ENCODE measurements at places on chromosomes 16 and 17.

DNA sequence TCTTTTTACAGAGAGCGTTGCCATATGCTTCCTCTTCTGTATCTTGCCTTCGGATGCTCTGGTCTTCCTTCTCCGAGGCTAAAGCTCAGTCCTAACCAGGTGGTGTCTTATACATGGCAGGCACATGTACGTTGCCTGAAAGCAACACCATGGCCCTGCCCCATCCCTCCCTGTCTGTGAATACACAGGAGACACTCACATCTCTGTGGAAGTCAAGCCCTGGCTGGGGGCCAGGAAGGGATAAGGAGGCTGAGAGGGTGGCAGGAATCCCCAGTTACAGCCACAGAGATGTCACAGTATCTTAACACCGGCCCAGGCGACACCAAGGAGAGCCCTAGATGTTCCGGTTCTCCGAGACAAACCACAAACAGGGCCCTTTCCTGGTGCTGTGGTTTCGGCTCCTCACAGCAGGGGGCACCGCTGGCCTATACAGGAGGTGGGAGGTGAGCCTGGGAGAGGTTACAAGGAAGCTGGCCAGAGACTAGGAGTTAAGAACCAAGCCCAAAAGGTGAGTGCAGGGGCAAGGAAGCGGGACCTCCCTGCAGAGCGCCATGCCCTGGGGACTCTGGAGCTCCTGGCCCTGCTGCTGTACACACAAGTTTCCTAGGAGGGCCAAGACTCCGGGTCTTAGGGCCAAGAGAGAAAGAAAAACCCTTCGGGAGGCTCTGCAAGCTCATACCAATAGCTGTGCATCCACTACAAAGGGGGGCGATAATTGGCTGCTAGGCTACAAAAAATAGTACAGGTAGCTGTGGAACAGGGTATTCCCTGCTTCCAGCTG lies 41.7 kb downstream of the SRL start:
- peak; percentile 30 for DNase-seq

DNA sequence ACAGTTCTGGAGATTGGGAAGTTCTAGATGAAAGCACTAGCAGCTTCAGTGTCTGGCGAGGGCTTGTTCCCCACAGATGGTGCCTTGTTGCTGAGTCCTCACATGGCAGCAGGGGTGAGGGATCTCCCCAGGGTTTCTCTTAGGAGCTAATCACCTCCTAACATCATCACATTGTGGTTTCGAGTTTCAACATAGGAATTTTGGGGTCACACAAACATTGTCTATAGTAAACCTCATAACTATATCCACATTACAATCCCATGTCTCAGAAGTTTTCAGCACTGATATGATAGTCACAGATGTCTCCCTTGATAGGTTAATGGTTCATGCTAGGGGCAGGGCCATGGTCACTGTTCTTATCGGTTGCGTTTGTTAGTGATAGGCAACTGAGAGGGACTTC lies 13.8 kb downstream of the CLUAP1 start:
- DNase-seq = no peak

GRCh38 chr17:49959183-49959935 lies 9.6 kb upstream of the DLX4 start:
- DNase-seq = peak; percentile 8

GRCh38 chr17:68821860-68822696 lies 133.1 kb downstream of the ABCA8 start:
- DNase-seq = no peak

DNA sequence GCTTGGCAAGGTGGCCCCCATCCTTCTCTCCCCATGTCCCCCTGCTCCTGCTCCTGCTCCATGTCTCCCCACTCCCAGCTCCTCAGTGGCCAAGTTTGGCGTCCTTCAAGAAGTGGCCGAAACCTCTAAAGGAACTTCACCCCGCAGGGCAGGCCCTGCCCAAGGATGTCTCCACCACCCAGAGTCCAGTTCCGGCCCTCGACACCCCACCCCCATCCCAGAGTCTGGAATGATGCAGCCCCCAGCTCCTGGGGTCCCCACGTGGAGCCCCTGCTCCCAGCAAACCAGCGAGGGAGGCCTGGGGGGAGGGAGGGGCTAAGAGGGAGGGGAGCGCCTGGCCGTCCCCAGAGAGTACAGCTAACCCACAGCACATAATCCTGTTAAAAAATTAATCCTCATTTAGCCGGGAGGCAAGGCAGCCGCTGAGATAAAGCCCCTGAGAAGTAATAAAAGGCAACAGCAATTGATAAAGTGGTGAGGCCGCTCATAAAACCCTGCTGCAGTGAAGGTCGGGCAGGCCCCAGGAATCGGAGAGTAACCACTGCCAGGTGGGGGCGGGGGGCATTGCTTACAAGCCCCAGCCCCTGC lies 9.9 kb upstream of the ENPP7 start:
- no peak for DNase-seq

GRCh38 chr17:34452769-34453168 lies 89.7 kb upstream of the CCL1 start:
- DNase-seq = no peak

- no peak for DNase-seq
Observed at GRCh38 chr17:43599835-43600234, 53.7 kb upstream of the ETV4 start.

DNA sequence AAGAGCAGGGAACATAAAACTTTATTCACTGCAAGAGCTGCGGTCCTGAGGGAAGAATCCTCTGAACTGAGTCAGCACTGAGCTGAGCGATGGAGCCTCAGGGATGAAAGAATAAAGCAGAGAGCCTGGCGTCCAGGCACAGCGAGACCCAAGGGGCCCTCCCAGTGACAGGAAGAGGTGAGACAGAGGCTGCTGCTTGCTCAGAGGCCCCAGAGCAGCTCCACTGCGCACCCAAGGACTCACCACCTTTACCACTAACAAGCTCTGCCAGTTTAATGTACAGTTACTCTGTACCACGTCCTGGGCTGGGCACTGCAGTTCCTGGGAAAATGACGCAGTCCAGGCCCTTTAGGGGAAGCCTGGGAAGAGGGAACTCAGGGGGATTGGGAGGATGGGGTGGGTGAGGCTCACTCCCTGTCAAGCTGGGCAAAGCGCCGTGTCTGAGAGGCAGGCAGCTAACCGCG lies 5.6 kb downstream of the GFAP start:
- no peak for DNase-seq

DNA sequence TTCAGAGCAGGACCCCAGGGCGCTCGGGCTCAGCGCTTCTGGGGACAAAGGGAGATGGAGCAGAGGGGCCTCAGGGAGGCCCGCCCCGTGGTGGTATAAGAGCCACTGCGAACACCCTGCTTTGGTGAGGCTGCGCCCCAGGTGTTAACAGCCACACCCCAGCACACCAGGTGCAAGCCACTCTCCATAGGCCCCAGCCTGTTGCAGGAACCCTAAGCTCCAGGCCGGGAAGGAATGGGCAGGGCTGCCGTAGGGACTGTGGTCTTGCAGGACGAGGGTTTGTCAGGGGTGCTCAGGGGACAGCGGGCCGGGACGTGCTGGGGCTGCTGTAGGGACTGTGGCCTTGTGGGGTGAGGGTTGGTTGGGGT lies 17.0 kb upstream of the SSTR5 start:
- no peak for DNase-seq

DNA sequence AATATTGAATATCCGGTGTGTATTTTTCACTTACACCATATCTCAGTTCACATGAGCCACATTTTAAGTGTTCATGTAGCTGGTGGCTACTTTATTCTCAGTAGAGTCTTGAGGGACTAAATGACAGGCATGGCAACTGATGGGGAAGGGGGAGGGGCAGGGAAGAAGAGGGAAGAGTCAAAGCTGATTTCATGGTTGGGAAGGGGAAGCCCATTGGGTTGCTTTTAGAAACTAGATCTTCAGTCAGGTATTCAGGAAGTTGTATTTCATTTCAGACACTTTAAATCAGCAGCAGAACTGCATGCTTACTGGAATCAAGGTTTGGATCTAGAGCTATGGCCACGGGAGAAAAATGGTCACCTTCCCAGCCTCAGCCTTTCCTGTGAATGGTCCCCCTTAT lies 2.9 kb upstream of the WIPI1 start:
- DNase-seq = no peak

- no peak for DNase-seq
Observed at GRCh38 chr17:32798938-32799337, 78.0 kb downstream of the MYO1D start.

DNA sequence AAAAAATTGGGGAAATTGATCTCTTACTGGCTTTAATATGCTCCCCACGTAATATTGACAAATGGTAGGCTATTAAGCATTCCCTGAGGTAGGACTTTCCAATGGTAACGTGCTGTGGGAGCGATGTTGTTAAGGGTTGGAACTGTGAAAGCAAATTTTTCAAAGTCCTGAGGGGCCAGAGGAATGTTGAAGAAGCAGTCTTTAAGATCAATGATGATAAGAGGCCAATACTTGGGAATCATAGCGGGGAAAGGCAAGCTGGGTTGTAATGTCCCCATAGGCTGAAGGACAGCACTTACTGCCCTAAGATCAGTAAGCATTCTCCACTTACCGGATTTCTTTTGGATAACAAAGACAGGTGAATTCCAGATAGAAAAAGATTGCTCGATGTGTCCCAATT lies 69.6 kb upstream of the ARL4D start:
- DNase-seq = no peak

GRCh38 chr17:81858967-81859905 lies 1.1 kb downstream of the P4HB start:
- no peak for DNase-seq

- no peak for DNase-seq
Observed at GRCh38 chr16:71339236-71340171, 19.0 kb upstream of the CALB2 start.

GRCh38 chr16:50501986-50502615 lies 46.1 kb upstream of the NKD1 start:
- DNase-seq = no peak

GRCh38 chr17:74945543-74945942 lies 9.8 kb downstream of the OTOP3 start:
- DNase-seq = no peak

GRCh38 chr16:63614429-63614828 lies 1507.4 kb downstream of the CDH11 start:
- DNase-seq = no peak

DNA sequence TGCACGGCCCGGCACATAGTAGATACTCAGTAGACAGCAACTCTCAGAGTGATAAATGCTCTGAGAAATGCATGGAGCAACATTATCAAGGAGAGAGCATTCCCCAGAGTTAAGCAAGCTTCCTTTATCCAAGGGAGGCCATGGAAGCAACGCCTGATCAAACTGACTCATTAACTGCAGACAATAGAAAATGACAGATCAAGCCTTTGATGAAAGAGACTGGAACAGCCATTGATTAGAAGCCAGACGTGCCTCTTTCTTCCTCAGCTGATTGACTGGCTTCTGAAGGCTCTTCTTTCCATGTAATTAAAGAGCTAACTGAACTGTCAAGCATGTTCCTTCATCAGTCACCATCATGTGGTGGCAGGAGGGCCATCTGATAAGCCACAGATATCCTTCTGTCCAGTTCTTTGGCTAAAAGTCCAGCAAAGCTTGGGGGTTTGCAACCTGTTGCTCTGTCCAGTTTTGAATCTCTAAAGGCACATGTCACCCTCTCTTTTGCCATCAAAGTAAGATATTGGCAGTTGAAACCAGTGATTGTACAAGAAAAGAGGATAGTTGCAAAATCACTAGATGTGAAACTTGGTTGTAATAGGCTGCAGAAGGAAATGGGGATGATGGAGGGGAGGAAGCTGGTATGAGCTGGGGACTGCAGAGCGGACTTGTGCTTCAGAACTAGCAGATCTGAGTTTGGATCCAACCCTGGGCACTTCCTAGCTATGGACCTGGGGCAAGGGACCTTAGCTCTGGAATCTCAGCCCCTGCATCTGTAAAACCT lies 188.0 kb downstream of the HAPSTR1 start:
- no peak for DNase-seq

DNA sequence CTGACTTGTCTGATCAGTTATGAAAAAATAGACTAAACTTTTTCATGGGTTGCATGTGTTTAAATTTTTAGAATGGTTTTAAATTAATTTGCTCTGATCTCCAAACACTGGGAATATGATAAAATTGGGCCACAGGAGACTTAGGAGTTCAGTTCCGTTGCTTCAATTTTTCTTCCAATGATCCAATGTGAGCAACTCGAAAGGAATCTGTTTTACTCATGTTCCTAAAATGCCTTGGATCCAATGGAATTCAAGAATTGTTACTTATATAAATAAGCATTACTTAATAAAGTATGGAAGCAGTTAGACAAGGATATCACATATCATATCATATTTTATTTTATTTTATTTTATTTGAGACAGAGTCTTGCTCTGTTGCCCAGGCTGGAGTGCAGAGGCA lies 56.0 kb upstream of the NACA2 start:
- no peak for DNase-seq

Data from Ammon's horn (tissue), 1 donor.